Left lung (tissue), 14 donors: ENCODE measurements at places on chromosomes 12 and 14.

GRCh38 chr12:66453120-66453519 is 150.8 kb downstream of the HELB start:
- no peak for DNase-seq

DNA sequence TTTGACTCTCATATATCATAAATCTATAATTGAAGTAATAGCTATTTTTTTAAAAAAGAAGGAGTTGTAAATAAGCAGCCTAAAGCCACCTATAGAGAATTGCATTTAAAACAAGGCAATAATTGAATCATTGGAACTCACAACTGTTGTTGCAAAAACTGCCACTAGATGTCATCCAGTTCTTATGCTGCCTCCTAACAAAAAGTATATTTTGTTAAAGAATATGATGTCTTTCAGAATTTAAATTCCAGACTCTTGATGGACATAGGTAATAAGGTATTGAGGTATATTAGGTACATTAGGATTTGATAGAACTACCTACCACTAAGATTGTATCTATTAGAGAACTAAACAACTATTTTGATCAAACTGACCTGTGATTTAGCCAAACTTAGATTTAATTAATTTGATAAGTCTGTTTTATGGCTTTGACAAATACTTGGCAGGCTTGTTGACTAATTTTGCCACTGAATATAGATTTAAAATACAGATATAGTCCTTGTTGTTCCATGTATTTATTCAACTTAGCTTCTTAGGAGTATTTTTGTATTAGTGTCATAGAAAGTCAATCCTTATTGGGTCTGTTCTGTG is 401.4 kb downstream of the RPL10L start:
- peak; percentile 6 for DNase-seq

DNA sequence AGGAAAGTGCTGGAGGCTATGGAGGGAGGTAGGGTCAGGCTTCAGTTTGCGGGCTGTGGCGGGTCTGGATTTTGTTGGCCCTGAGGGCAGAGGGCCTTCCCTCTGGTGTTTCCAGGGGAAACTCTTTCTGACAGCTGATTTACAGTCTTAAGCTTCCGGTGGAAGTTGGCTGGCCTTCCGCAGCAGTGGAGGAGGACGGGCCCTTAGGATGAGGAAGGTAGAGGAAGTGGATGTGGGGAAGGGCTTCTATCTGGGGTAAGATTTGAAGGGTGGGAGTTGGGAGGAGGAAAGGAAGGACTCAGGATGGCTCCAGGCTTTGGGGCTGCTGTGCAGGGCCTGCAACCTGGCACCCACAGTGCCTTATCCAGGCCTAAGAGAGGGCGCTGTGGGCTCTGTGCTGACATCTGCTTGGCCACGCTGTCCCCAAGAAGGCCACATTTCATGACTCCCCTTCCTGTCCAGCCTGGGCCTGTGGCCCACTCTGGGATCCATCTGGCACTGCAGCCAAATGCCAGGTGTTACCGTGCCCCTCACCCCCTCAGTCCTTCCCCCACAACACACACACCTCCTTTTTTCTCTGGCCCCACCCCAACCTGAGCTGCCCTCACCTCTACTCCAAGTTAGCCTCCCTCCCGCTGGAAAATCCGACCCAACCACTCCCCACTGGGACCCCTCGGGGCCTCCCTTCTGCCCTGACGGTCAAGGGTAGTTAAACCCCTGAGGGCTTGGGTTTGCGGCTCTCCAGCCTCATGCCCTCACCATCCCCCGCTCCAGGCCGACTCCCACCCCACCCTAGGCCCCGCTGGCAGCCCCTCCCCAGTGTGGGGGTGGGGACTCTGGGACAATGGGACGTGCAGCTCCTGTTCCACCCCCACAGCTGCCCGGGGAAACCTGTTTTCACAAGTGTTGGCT is 7.7 kb upstream of the PPP1R13B start:
- DNase-seq = no peak

- no peak for DNase-seq
These were observed 1598.0 kb upstream of the TMEM132C start for GRCh38 chr12:126668961-126669360.
